Pulmonary artery endothelial cell (primary cell): ENCODE measurements at places on chromosomes 4 and X. TPM values are rescaled to one million over a fixed set of nuclear protein-coding genes. Genes with fewer than 3 reads are reported as not detected.

DNA sequence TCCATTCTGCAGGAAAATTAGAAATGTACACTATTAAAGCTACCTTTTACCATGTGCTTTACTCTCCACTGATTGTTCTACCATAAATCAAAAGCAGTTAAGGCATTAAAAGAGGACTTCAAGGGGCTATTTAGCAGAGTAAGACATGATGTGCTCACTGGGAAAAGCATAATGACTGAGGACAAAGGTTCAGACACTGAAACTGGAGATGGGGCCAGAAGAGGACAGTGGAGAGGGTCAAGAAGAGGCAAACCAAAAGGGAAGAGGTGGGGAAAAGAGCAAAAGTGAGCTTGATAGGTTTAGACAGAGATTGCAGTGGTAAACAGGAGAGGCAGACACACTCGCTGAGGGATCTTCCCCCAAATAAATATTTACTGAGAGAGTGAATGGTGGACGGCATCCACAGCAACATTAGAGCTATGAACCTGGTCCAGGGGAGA is 23.8 kb downstream of the SH3RF1 start:
- DNase-seq, result no peak

GRCh38 chr4:176814770-176815169 is 22.0 kb upstream of the VEGFC start:
- no peak for DNase-seq

- no peak for DNase-seq
Measured at GRCh38 chrX:131441033-131441432, 102.8 kb upstream of the OR13H1 start.

GRCh38 chrX:46953597-46953996 is 41.4 kb downstream of the JADE3 start:
- DNase-seq, result no peak

- no peak for DNase-seq
Measured at GRCh38 chr4:82773057-82773456, 25.5 kb downstream of the SCD5 start.

GRCh38 chrX:19389227-19389845 is 45.6 kb downstream of the PDHA1 start:
- no peak for DNase-seq

DNA sequence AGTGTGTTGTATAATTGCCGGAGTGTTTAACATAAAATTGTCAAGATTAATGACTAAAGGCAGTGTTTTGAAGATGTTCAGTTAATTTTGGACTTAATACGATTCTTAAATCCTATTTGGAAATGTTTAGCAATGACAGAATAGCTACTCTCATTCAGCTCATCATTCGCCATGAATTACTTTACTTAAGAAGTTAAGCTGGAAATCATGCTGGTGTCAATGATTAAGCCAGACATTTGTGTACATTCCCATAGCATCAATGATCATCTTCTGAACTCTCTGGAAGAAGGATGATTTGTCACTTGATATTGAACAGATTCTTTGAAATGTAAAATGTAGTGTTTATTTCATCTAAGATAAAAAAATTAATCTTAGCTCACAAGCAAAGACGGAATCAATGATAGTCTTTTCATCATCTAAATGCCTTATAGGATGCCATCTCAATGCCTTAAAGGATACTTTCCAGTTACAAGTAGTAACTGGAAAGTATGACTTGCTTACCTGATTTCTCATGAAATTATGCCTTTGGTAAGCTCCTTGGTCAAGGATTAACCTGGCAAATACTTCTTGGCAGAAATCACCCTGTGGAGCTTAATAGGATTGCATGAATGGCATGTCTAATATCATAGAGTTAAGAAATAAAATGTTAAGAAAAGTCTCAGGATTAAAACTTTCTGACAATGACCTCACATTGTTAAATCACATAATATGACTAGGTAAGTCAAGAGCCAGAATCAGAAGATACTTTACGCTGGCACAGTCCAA is 515.5 kb upstream of the AGA start:
- no peak for DNase-seq

DNA sequence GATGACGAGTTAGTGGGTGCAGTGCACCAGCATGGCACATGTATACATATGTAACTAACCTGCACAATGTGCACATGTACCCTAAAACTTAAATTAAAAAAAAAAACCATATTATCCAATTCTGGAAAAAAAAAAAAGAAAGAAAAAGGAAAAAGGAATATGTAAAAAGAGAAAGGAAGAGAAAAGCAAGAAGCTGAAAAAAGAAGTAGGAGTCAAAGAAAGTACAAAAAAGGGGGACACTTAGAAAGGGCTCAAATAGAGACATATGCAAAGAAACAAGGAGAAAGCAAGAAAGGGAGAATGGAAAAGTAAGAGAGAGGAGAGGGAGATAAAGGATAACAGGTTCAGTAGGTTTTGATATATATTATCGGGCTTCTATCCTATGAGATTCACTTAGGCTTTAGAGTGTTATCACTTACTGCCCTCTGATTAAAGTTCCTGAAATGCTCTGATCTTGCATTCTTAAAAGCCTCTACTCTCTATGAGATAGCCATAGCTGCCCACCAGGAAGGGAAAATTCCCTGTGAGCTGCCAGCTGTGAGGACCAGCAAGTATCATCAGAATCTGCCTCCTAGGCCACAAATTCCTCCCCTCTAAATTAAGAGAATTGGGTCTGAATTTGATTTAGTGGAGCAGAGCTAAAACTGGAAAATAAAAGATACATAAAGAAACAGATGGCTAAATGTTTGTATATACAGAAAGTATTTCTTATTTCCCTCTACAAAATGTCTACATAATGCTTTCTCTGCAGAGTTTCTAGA is 95.2 kb downstream of the AMMECR1 start:
- DNase-seq, result no peak

Gene PI4K2B
- total RNA-seq, result 27.2 and 35.7 TPM in 2 replicates

Gene GUCY2F
- total RNA-seq, result under 0.01 TPM in 1 of 2 replicates, not detected in the other

Gene SETD7
- 64.5 and 85.0 TPM in 2 replicates for total RNA-seq

Gene L1CAM
- total RNA-seq, result 0.11 and 0.13 TPM in 2 replicates

Gene TLL1
- total RNA-seq, result 1.2 and 2.2 TPM in 2 replicates

Gene FABP2
- not detected in 2 replicates for total RNA-seq
